IPS DF 6.9 (cell line): ENCODE measurements at places on chromosomes 3 and 15.

- H3K36me3 ChIP-seq = no peaks in the 10 kb centered on the region
- no peaks in the 10 kb centered on the region for H3K27me3 ChIP-seq
- no peak overlapping the region for H3K4me3 ChIP-seq
- no peak for DNase-seq
- 0 out of 2 replicates have a peak, but pooled peaks cover 2% of the 10 kb centered on the region for H3K4me1 ChIP-seq
Observed at GRCh38 chr3:128579927-128580326, 70.7 kb downstream of the RPN1 start.

DNA sequence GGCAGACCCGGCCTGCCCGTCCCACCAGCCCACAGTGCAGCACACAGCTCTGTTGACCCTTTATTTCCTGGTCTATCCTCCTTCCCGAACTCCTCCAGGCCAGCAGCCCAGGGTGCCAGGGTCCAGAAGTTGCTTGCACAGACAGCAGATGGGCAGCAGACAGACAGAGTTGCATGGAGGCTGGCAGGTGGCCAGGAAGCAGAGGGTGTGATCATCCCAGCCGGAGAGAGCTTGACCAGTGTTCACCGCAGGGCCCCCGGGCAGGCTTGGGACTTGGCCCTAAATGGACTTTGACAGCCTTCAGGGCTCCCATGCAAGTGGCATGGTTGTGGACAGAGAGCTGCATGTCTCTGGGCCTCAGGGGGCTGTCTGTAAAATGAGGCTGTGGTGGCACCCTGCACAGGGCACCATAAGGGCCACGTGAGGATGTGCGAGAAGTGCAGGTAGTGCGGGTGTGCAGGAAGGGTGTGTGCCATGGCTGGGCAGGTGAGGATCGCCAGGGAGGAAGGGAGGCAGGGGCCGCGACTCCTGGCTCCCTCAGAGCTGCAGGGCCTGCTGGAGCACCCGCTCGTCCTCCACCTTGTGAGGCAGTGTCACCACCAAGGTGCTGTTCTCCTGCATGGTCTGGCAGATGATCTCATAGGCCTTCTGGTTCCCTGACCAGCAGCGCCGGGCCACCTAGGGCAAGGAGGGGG, 6.3 kb upstream of the ZXDC start:
- no peak overlapping the region for H3K27ac ChIP-seq
- H3K4me3 ChIP-seq = no peak overlapping the region
- DNase-seq = no peak
- H3K27me3 ChIP-seq = no peaks in the 10 kb centered on the region

GRCh38 chr3:186425788-186426730, 64.0 kb upstream of the DGKG start:
- H3K27ac ChIP-seq = no peak overlapping the region
- H3K36me3 ChIP-seq = no peaks in the 10 kb centered on the region
- H3K27me3 ChIP-seq = no peaks in the 10 kb centered on the region
- no peak for DNase-seq

DNA sequence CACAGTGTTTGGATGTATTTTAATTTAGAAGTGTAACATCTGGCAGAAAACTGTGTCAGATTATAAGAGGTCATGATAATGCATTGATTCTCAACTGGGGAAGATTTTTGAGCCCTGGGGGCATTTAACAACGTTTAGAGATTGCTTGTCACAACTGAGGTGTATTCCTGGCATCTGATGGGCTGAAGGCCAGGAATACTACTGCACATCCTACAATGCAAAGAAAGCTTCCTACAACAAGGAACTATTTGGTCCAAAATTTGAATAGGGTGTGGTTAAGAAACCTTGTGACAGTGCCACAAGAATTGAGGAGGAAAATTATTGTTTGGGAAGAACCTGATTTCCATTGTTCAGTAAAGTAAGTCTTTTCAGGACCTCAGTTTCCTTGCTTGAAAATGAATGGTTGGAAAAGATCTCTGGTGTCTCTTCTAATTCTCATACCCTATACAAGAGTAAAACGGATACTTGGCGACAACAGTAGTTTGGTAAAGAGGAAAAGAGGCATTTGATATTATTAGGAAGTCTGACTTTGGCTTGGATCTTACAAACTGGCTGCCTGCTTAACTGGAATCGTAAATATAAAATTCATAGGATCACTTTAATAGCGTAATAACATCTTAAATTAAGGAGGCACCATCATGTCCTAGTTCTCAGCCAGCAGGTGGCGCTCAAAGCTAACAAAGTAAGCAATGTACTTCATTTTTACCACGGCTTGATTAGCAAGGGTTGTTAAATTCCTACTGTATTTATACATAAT, 4.3 kb downstream of the DAZL start:
- no peaks in the 10 kb centered on the region for H3K27me3 ChIP-seq
- H3K4me3 ChIP-seq = no peak overlapping the region
- H3K27ac ChIP-seq = no peak overlapping the region
- H3K36me3 ChIP-seq = no peaks in the 10 kb centered on the region; the same call in 1 of the 2 replicates
- DNase-seq = peak; percentile 41

GRCh38 chr3:195312714-195313113, 41.8 kb upstream of the XXYLT1 start:
- no peak for DNase-seq
- H3K27ac ChIP-seq = no peak overlapping the region
- no peaks in the 10 kb centered on the region for H3K27me3 ChIP-seq
- H3K4me1 ChIP-seq = no peaks in the 10 kb centered on the region
- H3K36me3 ChIP-seq = no peaks in the 10 kb centered on the region
- no peak overlapping the region for H3K4me3 ChIP-seq

GRCh38 chr15:98755138-98755537, 106.8 kb downstream of the IGF1R start:
- H3K4me1 ChIP-seq = peaks cover 6% of the 10 kb centered on the region
- no peak overlapping the region for H3K27ac ChIP-seq
- no peaks in the 10 kb centered on the region for H3K36me3 ChIP-seq

GRCh38 chr3:158105710-158106253, 438 bp downstream of the SHOX2 start:
- peaks cover 60% of the 10 kb centered on the region for H3K27me3 ChIP-seq
- H3K4me3 ChIP-seq = peak overlapping the region; percentile 57; the same call in 1 of the 2 replicates
- H3K27ac ChIP-seq = no peak overlapping the region
- no peaks in the 10 kb centered on the region for H3K36me3 ChIP-seq

DNA sequence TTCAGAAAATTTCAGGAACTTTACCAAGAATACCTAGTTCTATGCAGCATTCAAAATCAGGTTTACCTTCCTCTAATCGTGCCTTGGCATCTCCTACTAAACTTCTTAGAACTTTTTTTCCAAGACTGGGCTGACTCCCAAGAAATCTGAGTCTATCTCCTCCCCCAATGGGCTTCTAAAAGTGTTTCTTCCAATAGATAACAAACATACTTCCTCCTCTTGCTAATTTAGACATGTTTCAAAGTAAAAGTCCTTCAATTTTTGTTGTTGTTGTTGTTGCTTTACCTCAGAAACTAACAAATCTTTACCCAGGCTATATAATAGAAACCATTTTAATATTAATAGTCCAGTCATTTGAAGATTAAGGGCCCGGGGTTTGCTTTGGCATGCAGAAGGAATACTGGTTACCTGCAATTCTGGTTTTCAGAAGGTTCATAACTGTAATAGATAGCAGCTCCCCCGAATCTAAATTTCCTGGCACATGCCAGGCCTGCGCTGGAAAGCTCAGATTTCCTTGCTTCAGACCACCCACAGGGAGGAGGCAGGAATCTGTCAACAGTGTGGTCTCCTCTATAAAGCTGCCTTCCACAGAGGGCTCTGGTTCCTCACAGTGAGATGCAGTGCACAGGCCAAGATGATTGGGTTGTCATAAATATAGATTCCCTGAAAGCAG, 188.7 kb downstream of the THRB start:
- H3K27ac ChIP-seq = no peak overlapping the region
- H3K4me3 ChIP-seq = no peak overlapping the region
- H3K4me1 ChIP-seq = peaks cover 1% of the 10 kb centered on the region; the same call in 1 of the 2 replicates
- H3K27me3 ChIP-seq = no peaks in the 10 kb centered on the region

DNA sequence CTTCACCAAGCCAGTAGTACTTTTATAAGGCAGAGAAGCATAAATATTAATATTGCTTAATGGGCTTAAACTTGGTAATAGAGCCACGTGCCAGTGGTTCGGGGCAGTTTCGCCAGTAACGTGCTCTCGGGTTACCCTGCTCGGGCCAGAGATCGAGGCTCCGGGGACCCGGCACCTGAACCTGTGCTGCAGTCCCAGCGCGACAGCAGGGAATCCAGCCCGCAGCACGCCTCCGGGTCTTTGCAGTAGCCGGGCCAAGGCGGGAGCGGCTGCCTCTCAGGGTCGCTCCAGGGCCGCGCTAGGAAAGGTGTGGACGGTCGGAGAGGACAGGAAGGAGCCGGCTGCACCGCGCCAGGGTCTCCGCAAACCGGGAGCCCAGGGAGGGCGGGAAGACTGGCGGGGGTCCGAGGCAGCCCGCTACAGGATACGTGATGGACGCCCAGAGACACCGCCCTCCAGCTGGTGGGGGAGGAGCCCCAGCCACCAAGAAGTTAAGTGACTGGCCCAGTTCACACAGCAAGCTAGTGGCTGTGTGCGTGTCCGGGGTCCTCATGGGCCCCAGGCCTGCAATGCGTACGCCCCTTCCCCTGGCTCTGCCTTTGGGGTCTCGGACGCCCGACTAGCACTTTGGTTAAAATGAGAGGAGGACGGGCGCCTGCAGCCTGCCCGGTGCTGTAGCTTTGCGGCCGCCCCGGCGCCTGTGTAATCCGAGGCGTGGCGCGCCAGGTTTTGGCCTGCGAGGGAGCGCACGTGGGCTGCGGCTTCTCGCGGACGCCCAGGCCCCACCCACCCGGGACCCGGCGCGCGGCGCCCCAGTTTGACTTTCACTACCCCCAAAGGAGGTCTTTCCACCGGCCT, 1.2 kb upstream of the PDE8A start:
- H3K36me3 ChIP-seq = no peaks in the 10 kb centered on the region
- DNase-seq = no peak

GRCh38 chr3:111244760-111245159, 173.1 kb downstream of the NECTIN3 start:
- H3K27ac ChIP-seq = no peak overlapping the region
- no peak for DNase-seq
- no peak overlapping the region for H3K4me3 ChIP-seq

- H3K36me3 ChIP-seq = no peaks in the 10 kb centered on the region
- H3K4me1 ChIP-seq = 0 out of 2 replicates have a peak, but pooled peaks cover 1% of the 10 kb centered on the region
- no peak overlapping the region for H3K27ac ChIP-seq
- H3K27me3 ChIP-seq = no peaks in the 10 kb centered on the region
- H3K4me3 ChIP-seq = no peak overlapping the region
Observed at GRCh38 chr3:40677321-40677720, 152.6 kb downstream of the ZNF621 start.

DNA sequence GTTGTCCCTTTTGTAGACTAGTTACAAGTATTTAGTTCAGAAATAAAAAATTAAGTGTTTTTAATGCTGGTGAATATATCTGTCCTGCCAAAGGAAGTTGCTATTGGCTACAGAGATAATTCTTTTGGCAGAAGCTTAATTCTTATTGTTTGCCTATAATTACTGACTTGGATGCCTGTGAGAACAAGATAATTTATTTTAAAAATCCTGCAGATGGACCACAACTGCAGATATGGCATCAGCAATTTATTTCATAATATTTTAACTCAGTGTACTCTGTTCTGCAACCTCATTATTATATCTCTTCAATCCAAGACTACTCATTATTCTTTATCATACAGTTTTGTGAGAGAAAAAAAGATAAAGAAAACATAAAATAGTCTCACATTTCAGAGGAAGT, 789.8 kb downstream of the NAALADL2 start:
- no peak overlapping the region for H3K27ac ChIP-seq
- no peak overlapping the region for H3K4me3 ChIP-seq
- no peaks in the 10 kb centered on the region for H3K36me3 ChIP-seq
- no peaks in the 10 kb centered on the region for H3K27me3 ChIP-seq

- H3K36me3 ChIP-seq = no peaks in the 10 kb centered on the region
- no peak overlapping the region for H3K27ac ChIP-seq
- peaks cover 84% of the 10 kb centered on the region for H3K27me3 ChIP-seq
- H3K4me1 ChIP-seq = no peaks in the 10 kb centered on the region; the same call in 1 of the 2 replicates
- no peak for DNase-seq
- H3K4me3 ChIP-seq = no peak overlapping the region
Observed at GRCh38 chr15:96409215-96410138, 79.0 kb downstream of the NR2F2 start.

DNA sequence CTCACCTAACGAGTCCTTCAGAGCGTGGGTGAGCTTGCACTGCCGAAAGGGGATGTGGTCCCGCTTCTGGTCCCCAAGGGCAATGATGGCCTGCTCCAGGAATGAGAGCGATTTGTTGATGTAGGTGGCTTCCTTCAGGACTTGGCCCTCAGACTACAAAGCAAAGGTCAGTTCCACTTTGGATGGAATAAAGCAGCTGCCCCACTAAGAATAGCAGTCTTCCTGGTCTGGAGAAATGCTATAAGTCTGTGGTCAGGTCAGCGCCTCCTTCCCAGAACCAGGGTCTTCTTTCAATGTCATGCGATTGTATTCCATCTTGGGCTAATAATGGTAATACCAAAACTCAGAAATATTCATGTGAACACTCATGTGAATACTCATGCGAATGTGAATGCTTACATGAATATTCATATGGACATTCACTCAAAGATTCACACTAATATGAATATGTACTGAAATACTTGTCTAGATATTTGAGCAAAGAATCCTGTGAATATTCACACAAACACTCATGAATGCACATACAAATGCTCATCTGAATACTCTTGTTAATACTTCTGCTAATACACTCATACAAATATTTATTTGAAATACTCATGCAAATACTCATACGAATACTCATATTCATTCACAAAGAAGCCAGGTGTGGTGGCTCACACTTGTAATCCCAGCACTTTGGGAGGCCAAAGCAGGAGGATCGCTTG, 16.7 kb downstream of the KIF9 start:
- H3K27me3 ChIP-seq = no peaks in the 10 kb centered on the region
- no peak for DNase-seq
- no peaks in the 10 kb centered on the region for H3K36me3 ChIP-seq
- H3K4me3 ChIP-seq = no peak overlapping the region
- no peaks in the 10 kb centered on the region for H3K4me1 ChIP-seq
- no peak overlapping the region for H3K27ac ChIP-seq

DNA sequence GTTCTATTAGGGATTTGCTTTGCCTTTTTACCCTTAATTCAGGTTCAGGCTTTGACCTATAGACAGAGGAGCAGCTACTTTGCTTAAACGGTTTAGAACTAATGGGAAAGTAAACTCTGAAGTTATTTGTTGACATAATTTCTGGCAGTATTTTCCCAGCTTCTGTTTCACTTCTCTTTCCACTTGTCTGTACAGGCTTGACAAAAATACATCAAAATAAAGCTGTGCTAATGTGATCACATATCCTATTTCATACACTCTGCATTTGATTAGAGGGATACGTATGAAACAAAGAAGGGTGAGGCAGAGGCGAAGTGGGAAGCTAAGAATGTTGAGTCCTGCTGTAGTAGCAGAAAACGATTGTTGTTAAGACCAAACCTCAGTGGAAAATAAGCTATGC, 389.1 kb upstream of the RARB start:
- DNase-seq = no peak
- H3K4me3 ChIP-seq = no peak overlapping the region
- H3K27ac ChIP-seq = no peak overlapping the region
- no peaks in the 10 kb centered on the region for H3K36me3 ChIP-seq

GRCh38 chr3:183958775-183959174, 58.9 kb downstream of the ABCC5 start:
- H3K27ac ChIP-seq = no peak overlapping the region
- DNase-seq = no peak
- no peaks in the 10 kb centered on the region for H3K27me3 ChIP-seq
- no peaks in the 10 kb centered on the region; the same call in 1 of the 2 replicates for H3K36me3 ChIP-seq
- no peaks in the 10 kb centered on the region for H3K4me1 ChIP-seq
